ENCODE measurements at places on chromosomes 12 and 14.

DNA sequence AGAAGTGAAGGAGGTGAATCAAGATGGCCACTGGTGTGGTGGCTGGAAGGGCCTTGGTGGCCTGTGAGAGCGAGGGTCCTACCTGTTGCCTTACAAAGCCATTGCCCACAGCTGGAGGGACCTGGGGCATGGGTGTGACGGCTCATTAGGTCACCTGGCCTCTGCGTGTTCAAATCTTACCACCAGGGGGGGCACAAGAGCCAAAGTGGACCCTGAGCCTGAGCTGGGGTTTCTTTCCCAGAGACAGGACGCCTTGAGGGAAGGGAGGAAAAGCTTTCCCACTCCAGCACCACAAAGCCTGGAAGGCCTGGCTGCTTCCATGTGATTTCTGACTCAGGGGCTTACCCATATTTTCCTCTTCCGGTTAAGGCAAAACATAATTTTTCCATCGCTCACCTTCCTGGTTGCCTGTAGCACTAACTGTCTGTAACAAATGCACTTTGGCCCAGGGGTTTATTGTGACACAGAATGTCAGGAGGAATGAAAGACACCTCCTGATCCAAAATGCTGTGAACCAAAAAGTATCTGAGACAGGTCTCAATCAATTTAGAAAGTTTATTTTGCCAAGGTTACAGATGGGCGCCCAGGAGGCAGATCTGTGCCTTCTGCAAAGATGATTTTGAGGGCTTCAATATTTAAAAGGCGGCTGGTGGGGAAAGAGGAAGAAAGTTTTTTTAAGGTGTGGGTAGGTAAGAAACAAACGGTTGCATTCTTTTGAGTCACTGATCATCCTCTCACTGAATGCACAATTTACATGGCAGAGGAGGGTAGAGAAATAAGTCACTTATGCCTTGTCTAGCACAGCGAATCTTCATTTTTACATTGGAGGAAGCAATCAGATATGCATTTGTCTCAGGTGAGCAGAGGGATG is 4.3 kb upstream of the CD9 start:
- DNase-seq = no peak

GRCh38 chr14:94612174-94612573 is at the start of gene SERPINA3:
TSS of gene SERPINA3 (plus strand) at chr14:94612391. CDS start at chr14:94614442, 2,051 bp downstream.
- DNase-seq = no peak

DNA sequence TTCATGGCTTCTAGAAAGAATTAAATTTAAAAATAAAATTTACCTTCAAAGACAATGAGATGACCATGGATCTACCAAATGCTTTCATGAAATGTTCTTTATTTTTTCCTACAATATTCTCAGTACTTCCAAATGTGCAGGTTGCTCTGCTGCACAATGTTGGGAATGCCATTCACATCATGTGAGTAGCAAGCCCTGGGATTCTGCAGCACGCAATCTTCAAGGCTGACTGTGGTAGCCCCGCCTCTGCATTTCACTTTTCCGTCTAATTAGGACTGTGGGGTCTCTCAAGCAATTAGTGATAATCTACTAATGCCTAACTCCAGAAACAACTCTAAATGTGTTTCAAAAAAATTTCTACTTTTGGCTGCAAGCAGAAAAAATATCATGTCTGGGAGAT is 13.7 kb upstream of the NTN4 start:
- DNase-seq = no peak

GRCh38 chr12:54352891-54353874 is 11.1 kb downstream of the GPR84 start:
- DNase-seq = no peak

DNA sequence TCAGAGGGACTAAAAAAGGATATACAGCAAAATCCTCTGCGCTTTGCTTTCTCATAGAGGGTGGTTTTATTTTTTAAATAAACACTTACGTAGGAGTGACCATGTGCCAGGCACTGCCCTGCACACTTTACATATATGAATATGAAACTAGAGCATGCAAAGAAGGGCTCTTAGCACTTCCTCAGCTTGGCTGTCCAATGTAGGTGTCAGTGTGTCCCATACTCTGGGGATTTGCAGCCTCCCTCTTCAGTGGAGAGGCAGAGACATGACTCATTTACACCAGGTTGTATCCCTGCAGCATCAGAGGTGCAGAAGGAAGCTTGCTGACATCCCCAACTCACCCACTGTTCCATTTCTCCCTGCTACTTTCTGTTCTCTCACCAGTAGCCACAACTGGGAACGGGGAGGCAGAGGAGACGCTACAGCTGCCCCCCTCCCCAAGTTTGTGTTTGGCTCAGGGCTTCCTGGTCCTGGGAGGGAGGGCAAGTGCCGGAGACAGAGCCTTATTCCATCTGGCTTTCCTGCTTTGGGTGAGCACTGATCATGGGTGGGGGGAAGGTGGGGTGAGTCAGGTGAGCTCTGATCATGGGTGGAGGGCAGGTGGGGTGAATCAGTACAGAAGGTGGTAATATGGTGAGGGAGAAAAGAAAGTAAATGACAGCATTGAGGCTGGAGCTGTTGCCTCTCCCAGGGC is 4.9 kb upstream of the KRT5 start:
- DNase-seq = no peak

- DNase-seq = no peak
These were observed 4.2 kb upstream of the CLECL1 start for GRCh38 chr12:9736936-9737705.

DNA sequence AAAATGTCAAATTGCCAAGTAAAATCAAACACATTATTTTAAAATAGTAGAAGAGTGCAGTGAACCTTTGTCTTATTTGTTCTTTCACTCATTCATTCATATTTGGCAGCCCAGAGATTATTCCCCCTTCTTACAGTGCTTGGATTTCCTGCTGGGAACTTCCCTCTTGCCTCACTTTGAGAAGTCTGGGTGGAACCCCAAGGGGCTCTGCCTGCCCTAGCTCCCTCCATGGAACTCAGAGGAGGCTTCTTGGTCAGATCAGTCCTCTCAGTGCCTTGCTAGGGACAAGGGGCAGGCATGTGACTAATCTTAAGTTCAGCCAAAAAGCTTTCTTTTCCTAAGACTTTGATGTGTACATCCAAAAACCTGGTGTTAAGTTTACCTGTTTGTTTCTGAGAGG is 84.7 kb upstream of the OVCH1 start:
- DNase-seq = no peak

GRCh38 chr12:12197128-12197527 is 69.7 kb downstream of the LRP6 start:
- DNase-seq = no peak

- no peak for DNase-seq
These were observed 84.3 kb upstream of the ANO2 start for GRCh38 chr12:6029401-6029800.

GRCh38 chr14:38309522-38310277 is 53.8 kb upstream of the CLEC14A start:
- DNase-seq = no peak

DNA sequence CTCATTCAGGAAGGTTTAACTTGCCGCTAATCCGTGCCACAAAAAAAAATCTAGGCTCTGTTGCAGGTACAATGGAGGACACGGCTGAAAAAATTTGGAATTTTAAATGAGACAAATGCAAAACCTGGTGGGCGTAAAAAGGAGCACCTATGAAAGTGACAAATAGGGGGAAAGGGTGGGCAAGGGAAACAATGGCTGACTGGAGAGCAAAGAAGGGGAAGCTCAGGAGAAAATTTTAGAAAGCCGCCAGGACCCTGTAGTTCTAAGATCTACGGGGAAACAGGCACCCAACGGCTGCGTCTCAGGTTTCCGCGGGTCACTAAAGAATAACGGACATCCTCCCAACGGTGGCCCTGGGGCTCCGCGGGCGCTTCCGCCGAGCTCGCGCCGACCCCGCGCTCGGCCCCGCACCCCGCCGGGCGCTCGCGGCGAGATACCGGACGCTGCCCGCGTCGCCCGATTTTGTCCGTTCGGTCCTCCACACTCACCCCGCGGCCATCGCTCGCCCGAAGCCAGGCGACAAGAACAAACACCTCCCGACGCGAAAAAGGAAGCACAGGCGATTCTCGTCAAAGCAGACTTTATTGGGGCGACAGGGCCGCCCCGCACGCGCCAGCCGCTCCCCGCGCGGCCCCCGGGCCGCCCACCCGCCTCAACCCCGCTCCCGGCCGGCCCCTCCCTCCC is 1.1 kb upstream of the YY1 start:
- peak; percentile 3 for DNase-seq

GRCh38 chr14:58785701-58786100 is 147.9 kb downstream of the DACT1 start:
- no peak for DNase-seq

- DNase-seq = no peak
These were observed 29.6 kb upstream of the NTF3 start for GRCh38 chr12:5402009-5402935.

DNA sequence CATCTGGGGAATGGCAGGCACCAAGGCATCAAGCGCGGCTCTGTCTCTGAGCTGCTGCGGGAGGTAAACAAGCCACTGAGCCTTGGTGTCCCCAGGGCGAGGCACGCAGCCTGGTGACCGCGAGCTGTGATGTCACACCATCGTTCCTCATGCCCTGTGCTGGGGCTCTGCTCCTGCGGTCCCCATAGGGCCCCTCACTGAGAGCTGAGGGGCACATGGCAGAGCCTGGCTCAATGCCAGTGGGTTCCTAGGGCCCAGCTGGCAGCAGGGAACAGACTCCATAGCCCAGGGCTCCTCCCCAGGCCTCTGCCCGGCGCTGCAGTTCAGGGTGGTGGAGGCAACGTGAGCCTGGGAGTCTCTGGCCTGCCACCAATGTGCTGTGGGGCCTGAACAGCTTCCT is 22.6 kb downstream of the CHGA start:
- no peak for DNase-seq

- no peak for DNase-seq
These were observed 7.1 kb upstream of the SMUG1 start for GRCh38 chr12:54195737-54196347.

DNA sequence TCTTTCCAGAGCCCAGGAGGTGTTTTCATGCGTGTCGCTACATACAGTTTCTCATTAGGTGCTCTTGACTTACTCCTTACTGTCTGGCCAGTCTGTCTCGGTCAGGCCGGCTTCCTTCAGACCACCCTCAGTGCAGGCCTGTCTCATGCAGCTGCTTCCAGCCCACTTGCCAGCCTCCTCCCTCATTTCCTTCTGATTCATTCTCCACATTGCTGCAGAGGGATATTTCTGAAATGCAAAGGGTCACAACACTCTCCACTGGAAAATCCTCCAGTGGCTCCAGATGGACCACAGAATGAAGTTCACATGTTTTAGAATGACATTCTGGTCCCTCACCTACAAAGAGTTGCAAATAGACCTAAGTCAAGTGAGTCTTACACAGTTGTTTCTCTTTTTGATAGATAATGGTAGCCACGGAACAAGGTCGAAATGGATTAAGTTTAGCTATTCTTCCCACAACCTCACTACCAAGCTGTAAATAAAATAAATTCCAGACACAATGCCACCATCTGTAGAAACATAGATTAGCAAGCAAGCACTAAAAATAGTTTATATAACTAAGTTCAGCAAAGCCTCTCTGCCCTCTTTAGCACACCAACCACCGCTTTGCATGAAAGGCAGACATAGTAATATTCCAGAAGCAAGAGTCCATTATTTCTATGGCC is 146.9 kb downstream of the ESR2 start:
- no peak for DNase-seq

DNA sequence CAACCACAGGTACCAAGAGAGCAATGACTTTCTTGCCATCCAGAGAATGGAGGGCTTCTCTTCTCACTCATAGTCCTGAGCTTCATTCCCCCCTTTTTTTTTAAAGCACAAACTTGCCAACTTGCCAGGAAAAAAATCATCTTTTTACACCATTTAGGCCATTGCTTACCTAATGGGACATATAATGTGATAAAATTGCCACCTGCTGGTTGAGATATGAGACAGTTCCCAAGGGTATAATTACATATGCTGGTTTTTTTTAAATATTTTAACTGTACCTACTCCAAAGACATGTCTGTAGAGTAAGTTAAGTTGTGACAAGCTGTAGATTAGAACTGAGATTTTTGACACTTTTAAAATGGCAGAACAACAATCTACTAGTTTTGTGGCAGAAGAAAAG is 519.1 kb upstream of the SEL1L start:
- no peak for DNase-seq

- DNase-seq = no peak
These were observed 137.6 kb downstream of the KTN1 start for GRCh38 chr14:55717621-55718020.

DNA sequence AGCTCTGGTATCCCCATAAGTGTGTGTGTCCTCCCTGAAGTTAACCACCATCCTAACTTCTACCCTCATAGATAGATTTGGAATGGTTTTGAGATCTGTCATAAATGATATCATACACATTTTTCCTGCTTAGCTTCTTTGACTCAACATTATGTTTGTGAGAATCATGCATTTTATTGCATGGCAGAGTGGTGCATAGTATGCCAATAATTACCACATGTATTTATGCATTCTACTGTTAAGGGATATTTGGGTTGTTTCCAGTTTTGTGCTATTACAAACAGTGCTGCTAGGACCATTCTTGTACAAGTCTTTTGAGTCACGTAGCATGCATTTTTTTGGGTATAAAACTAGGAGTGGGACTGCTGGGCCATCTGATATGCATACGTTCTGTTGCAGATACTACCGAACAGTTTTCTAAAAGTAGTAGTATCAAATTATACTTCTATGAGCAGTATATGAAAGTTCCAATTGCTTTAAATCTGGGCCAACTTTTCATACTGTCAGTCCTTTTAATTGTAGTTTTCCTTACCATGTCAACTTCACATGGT is 13.4 kb downstream of the GRIP1 start:
- no peak for DNase-seq

DNA sequence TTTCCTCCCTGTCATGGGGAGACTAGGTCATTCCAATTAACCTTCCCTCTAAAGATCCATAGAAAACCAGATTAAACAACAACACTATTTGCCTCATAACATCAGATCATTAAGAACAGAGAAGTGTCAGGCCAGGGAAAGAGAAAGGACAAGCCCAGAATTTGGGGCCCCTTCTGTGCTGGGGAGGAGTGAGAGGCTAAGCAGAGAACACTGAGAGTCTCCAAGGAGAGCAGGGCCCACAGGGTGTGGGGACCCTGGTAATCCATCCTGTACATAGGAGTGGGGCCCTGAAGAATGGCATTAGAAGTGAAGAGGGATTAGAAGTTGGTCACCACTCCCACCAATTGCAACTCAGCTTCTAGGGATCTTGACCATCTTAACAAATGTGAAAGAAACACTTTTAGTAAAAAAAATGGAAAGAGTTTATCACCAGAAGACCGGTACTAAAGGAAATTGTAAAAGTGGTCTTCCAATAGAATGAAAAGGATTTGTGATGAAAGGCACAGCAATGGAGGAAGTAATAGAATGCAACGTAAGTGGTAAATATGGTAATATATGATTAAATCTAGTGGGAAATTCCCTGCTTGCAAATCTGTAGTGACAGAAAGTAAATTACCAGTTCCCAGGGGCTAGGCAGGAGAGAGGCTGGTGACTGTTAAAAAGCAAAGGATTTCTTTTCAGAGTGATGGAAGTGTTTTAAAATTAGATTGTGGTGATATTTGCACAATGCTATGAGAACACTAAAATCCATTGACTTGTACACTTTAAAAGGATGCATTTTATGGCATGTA is 14.0 kb upstream of the TMTC1 start:
- DNase-seq = no peak

Data from NCI-H1436 treated with DMSO at 0.1 percent for 48 hours (cell line).